Spleen (tissue), 13 donors: ENCODE measurements at places on chromosomes 11 and 22. TPM values are rescaled to one million over a fixed set of nuclear protein-coding genes. Genes with fewer than 3 reads are reported as not detected.

GNAZ gene
- 7.6 TPM for total RNA-seq

FAM111B gene
- total RNA-seq = 3.2 TPM

GGT1 gene
- 21.6 TPM for total RNA-seq

OR52N4 gene
- total RNA-seq = 1.0 TPM

RIBC2 gene
- not detected for total RNA-seq

HOATZ gene
- total RNA-seq = not detected

- no peak for DNase-seq
- H3K4me1 ChIP-seq = peaks cover 7% of the 10 kb centered on the region
- H3K27ac ChIP-seq = no peak overlapping the region
- H3K36me3 ChIP-seq = no peaks in the 10 kb centered on the region
- H3K27me3 ChIP-seq = no peaks in the 10 kb centered on the region
- no peak overlapping the region for H3K4me3 ChIP-seq
These were observed 227.8 kb downstream of the ETS1 start for GRCh38 chr11:128359515-128359914.

DNA sequence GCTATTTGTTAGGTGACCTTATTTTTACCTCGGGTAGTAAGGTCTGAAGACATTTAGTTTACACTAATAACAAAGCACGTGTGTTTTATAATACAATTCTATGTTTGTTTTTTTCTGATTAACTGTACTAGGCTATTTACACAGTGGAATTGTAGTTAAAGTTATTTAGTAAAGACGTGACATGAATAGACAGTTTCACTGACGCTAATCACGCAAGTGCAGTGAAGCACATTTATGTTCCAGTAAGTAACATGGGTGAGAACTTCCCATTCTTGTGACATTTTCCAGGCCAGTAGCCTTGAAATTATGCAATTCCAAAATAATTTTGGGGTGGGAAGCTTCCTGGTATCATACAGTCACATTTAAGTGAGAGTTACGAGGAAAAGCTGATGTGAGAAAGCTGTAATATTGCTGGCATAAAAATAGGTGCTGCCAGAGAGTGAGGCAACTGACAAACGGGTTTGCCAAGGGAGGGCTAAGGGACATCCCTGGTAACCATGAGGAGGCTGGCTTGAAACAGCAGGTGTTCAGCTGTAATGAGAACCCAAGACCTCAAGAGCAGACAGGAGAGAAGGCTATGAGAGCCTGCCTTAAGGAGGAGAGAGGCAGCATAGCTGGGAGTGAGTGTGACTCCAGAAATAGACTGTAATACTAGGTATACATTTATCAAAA is 378.8 kb downstream of the DCDC1 start:
- no peaks in the 10 kb centered on the region for H3K36me3 ChIP-seq
- H3K27ac ChIP-seq = no peak overlapping the region
- no peaks in the 10 kb centered on the region for H3K27me3 ChIP-seq
- H3K4me3 ChIP-seq = no peak overlapping the region
- no peaks in the 10 kb centered on the region for H3K4me1 ChIP-seq

DNA sequence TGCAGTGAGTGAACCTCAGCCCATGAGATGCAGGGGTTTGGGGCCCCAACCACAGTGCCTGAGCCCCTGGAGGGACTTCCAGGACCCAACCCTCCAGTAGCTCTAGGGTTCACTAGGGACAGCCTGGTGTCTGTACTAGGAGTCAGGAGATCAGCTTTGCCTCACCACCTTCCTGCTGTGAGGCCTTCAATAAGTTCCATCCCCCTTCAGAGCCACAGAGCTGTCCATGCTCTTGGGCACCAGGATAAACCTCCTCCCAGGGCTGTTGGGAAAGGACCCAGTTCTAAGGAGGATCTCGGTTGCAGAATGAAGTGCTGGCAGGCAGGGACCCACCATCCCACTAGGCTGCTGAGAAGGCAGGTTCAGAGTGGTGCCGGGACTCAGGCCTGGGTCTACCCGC is 9.7 kb downstream of the ARHGEF17 start:
- H3K4me1 ChIP-seq = peaks cover 21% of the 10 kb centered on the region
- no peak overlapping the region for H3K4me3 ChIP-seq
- H3K27ac ChIP-seq = peak overlapping the region; percentile 33
- H3K36me3 ChIP-seq = no peaks in the 10 kb centered on the region

GRCh38 chr11:102401905-102402304 is 50.7 kb downstream of the TMEM123 start:
- DNase-seq = no peak
- H3K4me1 ChIP-seq = peaks cover 51% of the 10 kb centered on the region
- no peak overlapping the region for H3K4me3 ChIP-seq
- H3K27me3 ChIP-seq = no peaks in the 10 kb centered on the region
